ENCODE measurements at places on chromosomes 7 and 10. TPM values are rescaled to one million over a fixed set of nuclear protein-coding genes. Genes with fewer than 3 reads are reported as not detected.

TEX36 gene
- total RNA-seq: not detected

ZNF92 gene
- total RNA-seq: 8.6 TPM

TET1 gene
- 2.0 TPM for total RNA-seq

ZNF789 gene
- total RNA-seq: 9.1 TPM

NAT16 gene
- total RNA-seq: under 0.01 TPM

DMTF1 gene
- 94.6 TPM for total RNA-seq

NKX2-3 gene
- not detected for total RNA-seq

TDRD1 gene
- 0.62 TPM for total RNA-seq

HEPACAM2 gene
- total RNA-seq: not detected

NUP205 gene
- 49.5 TPM for total RNA-seq
